IMR-90 (cell line): ENCODE measurements at places on chromosomes 4 and X. TPM values are rescaled to one million over a fixed set of nuclear protein-coding genes. Genes with fewer than 3 reads are reported as not detected.

NUP62CL gene
- not detected in 2 replicates for total RNA-seq

BMX gene
- not detected in 2 replicates for total RNA-seq

XKRX gene
- total RNA-seq, result 0.83 and 0.90 TPM in 2 replicates

NDP gene
- 0.28 and 0.36 TPM in 2 replicates for total RNA-seq

RPA4 gene
- total RNA-seq, result 1.9 and 2.5 TPM in 2 replicates

CNGA1 gene
- not detected in 2 replicates for total RNA-seq
